Inflammatory macrophage treated with lipopolysaccharide for 4 hours (primary cell): ENCODE measurements at places on chromosomes 4 and X.

GRCh38 chr4:67091673-67092072 is 453.6 kb downstream of the CENPC start:
- no peak for DNase-seq

GRCh38 chrX:34586346-34586911 is 70.7 kb downstream of the TMEM47 start:
- no peak for DNase-seq

DNA sequence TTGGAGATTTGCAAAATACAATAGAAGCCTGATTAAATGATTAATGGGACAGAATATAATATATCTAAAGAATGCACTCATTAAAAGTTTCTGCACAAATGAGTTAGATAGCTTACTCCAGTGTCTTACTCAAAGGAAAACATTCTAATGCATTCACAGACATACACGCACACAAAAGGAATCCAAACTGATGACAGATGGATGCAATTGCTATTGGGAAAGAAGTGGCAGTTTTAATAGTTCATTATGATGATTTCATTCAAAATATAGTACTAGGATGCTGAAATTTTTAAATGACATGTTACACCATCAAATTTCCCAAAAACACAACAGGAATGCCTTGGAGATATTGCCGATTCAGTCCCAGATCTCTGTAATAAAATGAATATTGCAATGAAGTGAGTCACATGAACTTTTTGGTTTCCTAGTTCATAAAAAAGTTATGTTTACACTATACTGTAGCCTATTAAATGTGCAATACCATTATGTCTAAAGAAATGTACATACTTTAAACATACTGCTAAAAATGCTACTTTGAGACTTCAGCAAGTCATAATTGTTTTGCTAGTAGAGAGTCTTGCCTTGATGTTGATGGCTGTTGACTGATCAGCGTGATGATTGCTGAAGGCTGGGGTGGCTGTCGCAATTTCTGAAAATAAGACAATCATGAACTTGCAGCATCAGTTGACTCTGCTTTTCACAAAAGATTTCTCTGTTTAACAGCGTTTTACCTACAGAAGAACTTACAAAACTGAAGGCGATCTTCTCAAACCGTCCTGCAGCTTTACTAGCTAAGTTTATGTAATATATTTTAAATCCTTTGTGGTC is 45.6 kb downstream of the BBS12 start:
- DNase-seq = no peak

DNA sequence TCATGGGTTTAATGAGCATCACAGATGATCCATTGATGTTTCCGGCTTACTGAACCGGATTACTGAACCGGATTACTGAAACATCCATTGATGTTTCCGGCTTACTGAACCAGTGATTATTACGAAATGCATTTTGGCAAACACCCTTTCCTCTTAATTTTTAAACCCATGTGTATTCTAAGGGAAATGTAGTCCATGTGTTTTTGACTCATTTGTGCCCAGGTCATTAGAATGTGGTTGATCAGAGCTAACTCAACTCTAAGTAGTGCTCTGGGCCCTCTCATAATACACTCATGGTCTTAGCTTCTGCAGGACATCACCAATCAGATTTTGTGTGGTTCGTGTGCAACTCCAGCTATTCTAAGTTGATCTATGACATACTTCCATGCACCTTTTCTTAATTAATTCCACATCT is 141.6 kb downstream of the SPATA18 start:
- no peak for DNase-seq

DNA sequence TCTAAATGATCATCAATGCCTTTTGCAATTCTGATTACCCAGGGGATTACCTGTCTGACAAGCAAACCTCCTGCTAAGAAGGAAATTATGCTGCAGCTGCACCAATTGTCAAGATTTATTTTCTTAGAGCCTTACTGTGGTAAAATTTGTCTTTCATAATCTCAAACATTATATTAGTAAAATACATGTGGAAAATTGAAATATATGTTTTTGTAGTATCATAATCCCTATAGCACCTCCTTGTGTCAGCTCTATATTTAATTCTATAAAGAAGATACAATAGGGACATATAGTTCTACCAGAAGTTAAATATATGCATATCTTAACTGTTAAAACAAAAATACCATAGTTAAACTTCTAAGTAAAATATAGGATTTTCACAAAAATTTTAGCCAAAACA is 655.6 kb upstream of the PCDH10 start:
- DNase-seq = no peak

DNA sequence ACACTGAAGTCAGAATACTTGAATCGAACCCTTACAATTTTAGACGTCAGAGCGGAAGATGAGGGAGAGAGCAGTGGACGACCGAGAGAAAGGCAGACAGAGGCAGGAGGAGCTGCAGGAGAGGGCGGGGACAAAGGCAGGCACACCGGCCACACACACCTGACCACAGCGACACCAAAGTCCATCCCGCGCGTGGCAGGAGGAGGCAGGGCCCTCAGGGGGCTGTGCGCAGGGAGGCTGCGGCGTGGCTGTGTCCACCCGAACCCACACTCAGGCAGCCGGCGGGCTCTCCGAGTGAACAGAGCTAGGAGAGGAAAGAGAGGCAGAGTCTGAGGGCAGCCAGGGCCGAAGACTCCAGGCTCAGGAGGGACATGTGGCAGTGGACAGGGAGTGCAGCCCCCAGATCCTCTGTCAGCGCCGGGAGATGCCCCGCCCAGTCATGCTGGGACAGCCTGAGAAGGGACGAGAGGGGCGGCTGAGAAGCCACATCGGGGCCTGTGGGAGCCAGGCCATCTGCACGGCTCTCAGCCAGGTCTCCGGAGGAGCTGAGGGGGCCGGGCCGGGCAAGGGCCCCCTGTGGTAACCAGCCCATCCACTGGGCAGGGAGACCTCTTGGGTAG is 20.1 kb downstream of the GAK start:
- no peak for DNase-seq

DNA sequence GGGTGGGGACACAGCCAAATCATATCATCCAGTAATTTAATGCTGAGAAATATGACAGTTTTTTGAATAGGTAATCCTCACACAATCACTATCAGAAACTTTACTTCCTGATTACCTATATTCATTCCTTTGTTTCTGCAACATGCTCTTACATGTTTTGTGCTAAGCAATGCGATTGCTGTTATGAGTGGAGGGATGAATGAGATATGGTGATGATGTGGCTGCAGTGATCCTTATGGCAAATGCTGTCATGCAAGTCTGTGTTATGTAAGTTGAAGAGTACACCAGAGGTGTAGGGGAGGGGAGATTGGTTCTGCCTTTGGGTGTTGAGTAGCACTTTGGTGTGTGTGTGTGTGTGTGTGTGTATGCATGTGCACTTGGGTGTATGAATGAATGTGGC is 14.6 kb downstream of the HERC3 start:
- DNase-seq = no peak

- DNase-seq = no peak
Measured at GRCh38 chr4:67790721-67791120, 36.5 kb upstream of the GNRHR start.

GRCh38 chr4:52566136-52567031 is 92.7 kb downstream of the USP46 start:
- DNase-seq = no peak

DNA sequence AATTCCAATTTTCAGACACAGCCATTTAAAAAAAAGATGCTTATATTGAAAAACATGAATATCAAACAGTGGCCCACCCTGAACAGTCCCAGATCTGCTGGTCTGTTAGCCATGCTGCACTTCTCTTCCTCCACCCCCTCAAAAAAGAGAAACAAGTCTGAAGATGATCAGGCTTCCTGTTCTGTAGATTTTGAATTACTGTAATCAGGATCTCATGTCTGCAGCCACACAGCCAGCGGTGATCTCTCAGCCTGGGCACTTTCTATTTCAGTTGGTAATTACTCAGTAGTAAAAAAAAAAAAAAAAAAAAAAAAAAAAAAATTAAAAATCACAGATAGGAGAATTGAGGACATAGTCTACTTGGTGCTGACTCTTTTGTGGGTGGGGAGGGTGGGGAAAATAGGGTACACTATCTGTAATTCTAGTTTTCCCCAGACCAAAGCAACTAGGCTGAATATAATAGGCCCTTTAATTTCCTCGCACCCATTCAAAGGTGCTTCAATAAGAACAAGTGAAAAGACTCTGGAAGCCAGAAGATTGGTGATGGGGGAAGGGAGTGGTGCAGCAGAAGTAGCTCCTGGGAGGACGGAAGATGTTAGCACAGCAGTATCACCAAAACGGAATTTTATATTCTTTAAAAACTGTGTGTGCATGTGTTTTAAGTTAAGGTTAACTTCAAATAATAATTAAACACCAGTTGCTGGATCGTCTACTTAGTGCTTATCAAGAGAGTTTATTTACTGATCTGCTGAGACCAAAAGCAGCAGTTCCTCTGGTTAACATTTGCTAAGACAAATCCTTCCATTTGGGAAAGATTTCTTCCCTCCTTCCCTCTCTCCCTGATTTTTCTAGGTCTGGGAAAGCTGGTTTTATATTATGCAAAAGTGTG is 47.0 kb downstream of the SPRY1 start:
- peak; percentile 87 for DNase-seq

DNA sequence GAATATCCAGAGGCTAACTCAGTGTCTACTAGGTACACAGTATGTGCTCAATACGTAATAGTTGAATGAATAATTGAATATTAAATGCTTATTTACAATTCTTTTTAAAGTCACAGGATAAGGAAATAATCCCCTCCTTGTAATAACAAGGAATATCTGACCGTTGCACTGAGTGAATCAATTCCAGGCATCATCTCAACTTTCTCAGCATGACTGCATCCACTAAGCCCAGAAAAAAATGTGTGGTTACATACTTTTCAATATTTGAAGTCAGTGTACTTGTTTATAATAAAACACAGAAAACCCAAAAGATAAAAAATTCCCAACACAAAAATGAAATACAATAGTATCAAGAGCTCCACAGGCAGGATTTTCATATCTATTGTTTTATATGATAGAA is 105.4 kb downstream of the TMEM144 start:
- no peak for DNase-seq

DNA sequence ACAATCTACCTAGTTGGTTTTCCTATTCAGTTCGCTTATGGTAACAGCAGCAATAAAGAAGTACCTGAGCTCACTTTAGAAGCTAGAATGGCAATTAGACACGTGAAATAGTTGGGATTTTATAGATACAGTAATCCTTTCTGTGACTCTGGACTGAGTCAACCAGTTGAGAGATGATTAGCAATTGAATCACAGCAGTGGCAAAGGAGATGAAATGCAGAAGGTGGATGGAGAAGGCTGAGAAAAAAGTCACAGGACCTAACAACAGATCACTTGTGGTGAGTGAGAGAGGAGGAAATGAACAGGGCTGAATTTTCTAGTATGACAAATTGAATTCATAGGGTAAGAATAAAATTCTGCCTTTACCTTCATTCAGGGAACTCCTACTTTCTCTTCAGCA is 197.1 kb upstream of the MAGEB18 start:
- DNase-seq = no peak

DNA sequence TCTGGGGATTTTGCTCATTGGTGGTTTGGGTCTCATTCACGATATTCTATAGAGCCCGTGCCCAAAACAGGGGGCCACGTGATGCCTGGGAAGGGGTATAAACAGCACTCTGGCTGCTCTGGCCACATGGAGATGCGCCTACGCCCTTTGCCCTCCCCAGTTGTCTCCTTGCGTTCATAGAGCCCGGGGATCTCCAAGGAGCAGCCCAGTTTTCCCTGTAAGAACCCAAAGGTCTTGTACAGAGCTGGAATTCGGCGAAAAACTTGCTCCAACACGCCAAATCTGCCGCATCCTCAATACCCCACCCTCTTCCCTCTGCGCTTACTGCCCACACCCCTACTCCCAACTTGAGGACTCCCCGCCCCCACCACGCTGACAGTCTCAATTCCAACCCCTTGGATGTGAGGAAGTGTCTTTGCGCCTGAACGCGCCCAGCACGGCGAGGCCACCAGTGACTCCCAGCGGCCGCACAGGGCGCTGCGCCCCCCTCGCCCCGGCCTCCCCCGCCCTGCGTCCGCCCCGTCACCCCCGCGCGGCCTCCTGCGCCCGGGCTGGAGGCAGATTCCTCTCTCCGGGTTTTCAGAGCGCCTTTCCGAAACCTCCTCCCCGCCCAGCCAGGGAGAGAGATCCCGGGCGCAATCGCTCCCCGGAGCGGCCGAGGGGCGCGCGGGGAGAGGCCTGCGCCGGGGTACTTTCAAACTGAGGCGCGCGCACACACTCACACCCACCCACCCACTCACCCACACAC is at the start of gene NHS:
Gene NHS, plus strand, starts transcription at position 582 of the 748 bp plus-strand sequence. CDS start 558 bp downstream, outside the sequence.
- no peak for DNase-seq

DNA sequence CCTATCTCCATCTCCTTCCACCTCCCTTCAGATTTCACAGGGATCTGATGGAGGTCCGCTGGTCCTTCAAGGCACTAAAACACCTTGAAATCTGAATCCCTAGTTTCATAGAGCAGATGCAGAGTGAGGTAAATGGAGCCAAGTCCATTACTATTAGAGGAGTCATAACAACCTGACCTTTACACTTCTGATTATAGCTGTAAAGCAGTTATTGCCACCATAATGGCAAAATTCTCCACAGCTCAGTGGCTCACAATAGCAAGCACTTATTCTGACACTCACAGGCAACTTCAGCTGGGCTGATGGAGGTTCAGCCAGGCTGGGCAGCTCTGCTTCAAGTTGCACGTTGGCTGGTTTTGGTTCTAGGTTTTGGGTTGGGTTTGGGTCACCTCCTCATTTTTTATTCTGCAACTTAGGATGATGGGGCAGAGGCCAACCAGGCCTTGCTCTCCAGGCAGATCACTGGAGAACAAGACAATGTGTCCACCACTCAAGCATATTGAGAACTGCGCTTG is 51.4 kb upstream of the LRAT start:
- DNase-seq = no peak

- DNase-seq = no peak
Measured at GRCh38 chr4:48203819-48204218, 65.8 kb downstream of the TEC start.

DNA sequence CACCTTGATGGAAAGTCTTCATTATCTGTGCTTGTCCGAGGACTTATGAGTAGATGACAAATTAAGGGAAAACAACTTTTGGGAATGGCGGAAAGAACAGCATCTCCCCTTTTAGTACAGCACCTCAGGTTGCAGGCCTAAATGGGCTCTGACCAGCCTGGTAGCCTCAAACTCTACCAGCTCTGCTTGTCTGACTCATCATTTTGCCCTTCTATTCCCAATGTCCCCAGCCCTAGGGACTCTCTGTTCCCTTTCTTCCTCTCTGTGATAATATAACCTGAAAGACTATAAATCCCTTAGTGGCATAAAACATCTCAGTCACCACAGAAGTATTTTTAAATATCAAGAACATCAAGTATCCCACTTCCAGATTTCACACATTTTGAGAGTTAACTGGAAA is 121.9 kb downstream of the THOC2 start:
- no peak for DNase-seq
